Immature natural killer cell (primary cell): ENCODE measurements at places on chromosomes 11 and 22.

DNA sequence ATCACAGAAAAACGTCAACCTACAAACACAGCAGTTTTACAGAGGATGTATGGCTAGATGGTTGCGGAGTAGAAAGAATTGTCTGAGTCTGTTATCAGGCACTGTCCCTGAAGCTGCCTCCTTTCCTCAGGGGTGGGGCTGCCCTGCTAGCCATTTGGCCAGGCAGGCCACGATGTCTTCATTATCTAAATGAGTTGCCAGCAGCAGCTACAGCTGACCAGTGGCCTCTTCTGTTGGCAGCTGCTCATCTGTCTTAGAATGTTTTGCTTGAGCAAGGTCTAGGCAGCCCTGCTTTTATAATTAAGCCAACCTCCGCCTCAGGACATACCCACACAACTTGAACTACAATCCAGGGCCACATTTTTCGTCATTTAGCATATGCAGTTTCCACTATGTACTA, 17.5 kb downstream of the SLC6A5 start:
- DNase-seq, result no peak

- no peak for DNase-seq
Observed at GRCh38 chr11:43818220-43818619, 62.4 kb upstream of the ALKBH3 start.

- DNase-seq, result no peak
Observed at GRCh38 chr11:46057489-46057888, 63.8 kb downstream of the PHF21A start.

- DNase-seq, result no peak
Observed at GRCh38 chr11:104122011-104122635, 41.8 kb downstream of the PDGFD start.

GRCh38 chr11:122706291-122707088, 51.0 kb downstream of the UBASH3B start:
- DNase-seq, result no peak

GRCh38 chr11:117917591-117918151, 11.5 kb downstream of the TMPRSS13 start:
- no peak for DNase-seq

DNA sequence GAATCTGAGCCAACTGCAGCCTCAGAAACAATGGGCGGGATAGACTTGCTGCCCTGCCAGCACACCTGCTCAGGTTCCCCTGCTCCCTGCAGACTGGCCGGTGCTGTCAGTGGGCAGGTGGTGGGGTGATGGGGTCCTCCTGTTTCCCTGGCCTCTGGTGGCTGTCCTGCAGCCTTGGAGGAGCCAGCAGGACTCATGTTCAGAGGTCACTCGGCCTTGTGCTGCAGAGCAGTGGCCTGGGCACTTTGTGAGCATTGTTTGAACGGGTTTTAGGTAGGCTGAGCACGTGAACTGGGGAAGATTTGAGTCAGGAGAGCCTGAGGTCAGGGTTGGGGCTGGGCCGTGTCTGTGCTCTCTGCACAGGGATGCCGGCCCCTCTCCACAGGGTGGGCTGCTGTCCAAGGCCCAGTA, 17.6 kb downstream of the PPIL2 start:
- DNase-seq, result no peak

DNA sequence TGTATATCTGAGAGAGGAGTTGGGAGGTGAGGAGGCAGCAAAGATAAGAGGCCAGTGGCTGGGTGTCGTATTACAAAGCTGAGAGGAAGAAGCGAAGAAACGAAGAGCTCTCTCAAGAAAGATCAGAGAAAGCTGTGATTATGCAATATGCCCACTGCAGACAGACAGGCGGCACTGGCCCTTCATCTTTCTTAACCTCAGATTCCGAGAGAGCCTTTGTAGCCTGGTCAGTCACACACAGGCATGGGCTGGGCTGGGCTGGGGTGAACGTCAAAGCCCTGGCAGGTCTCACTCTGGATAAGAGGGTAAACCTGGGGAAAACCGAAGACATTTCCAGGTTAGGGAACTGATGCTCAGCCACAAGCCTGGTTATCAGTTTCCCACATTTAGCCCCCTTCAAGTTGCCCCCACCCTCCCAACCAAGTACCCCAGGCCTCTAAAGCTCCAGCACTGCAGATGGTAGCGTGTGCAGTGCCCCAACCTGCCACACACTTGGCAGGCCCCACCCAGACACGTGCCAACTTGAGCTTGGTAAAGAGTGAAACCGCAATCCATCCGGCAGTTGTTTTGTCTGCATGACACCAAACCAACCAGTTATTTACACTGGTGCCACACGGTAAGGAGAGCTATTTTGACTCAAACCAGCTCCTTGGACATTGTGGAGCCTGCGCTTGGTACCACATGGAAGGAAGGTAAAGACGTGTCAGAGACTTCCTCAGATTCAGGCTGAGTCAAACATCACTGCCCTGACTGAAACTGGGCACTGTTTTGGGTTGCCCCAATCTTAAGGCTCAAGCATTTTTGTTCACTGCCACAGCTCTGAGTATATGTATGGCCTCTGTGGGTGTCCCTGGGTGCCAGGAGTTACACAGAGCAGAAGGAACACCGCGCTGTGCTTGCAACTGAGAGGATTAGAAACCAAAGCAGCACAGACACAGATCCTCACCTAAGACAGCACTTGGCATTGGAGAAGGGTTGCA, 135.9 kb downstream of the FDX1 start:
- no peak for DNase-seq

GRCh38 chr11:79440571-79441460, at the start of gene TENM4:
Gene TENM4 (minus strand): TSS chr11:79441030. CDS start chr11:79069944, 371,086 bp downstream.
- DNase-seq, result no peak

- no peak for DNase-seq
Observed at GRCh38 chr11:133531971-133532651, at the start of gene OPCML. Gene OPCML (minus strand): TSS chr11:133532501.

DNA sequence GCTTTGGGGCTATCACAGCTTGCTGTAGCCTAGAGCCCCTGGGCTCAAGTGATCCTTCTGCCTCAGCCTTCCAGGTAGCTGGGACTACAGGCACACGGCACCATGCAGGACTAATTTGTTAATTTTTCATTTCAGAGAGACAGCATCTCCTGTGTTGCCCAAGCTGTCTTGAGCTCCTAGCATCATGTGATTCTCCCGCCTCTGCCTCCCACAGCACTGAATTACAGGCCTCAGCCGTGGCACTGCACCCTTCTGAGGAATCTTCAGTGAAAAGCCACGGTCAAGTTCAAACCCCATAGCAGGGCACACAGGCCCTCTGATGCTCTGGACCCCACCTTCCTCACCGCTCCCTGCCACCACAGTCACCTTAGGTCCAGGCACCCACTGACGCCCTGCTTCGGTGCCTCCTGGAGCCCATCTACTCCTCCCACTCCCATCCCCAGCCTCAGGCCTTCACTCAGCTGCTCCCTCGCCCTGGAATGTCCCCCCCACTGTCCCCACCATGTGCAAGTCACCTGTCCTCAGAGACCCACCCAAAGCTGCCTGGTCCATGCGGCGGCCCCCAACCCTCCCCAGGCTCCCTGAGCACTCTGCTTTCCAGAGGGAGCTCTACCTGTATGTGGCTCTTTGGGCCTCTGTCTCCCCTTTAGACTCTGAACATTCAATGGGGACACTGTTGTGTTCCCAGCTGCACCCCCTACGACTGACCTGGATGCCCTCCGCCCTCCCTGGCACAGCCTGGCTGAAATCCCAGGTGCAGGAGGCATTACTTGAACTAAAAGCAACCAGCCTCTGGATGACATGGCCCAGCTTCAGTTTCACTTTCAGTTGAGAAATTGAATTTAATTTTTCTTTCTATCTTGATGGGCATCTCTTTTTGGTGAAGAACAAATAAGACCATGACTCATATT, 1.6 kb downstream of the APOL2 start:
- peak; percentile 20 for DNase-seq

DNA sequence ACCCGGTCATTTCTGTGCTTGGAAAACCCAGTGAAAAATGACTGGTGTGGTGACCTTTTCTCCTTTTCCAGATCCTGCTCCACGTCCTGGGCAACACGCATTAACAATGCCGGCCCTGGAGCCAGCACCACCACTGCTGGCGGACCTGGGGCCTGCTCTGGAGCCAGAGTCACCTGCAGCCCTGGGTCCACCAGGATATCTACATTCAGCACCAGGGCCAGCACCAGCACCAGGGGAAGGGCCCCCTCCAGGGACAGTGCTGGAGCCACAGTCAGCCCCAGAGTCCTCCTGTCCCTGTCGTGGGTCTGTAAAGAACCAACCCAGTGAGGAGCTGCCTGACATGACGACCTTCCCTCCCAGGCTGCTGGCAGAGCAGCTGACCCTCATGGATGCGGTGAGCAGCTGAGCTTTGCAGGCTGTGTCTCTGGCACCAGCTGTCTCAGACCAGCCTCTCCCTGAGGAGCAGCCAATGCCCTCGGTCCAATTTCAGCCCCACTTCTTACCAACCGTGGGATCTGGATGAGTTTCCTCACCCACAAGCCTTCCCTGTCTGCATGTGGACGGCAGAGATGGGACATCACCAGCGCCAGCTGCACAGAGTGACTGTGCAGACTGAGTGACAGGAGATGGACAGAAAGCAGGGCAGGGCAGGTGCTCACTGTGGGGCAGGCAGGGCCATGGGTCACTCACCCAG, 1.9 kb downstream of the RGL4 start:
- DNase-seq, result no peak

- DNase-seq, result no peak
Observed at GRCh38 chr11:31150011-31150410, 219.5 kb downstream of the DCDC1 start.

GRCh38 chr11:12526789-12527188, 147.4 kb upstream of the TEAD1 start:
- no peak for DNase-seq

GRCh38 chr22:38959590-38959989, 2.2 kb downstream of the APOBEC3A start:
- DNase-seq, result no peak

- no peak for DNase-seq
Observed at GRCh38 chr11:70476669-70477068, 78.3 kb downstream of the CTTN start.

- no peak for DNase-seq
Observed at GRCh38 chr11:60367009-60367408, 11.3 kb upstream of the MS4A7 start.

DNA sequence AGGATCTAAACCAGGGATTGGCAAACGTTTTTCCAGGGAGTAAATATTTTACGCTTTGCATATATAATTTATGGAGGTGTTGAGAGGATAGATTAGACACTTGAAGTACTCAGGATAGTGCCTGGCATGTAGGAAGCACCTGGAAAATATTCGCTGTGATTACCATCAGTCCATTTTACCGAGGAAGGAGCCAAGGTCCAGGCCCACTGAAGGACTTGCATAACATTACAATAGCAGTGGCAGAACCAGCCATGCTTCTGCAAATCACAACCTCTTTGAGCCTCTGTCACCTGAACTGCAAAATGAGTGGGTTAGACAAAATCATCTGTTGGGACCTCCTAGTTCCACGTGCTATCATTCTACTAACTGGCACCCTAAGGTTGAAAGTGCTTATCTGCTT, 5.4 kb downstream of the FUT4 start:
- no peak for DNase-seq

GRCh38 chr11:116376547-116376946, 396.2 kb downstream of the BUD13 start:
- no peak for DNase-seq

DNA sequence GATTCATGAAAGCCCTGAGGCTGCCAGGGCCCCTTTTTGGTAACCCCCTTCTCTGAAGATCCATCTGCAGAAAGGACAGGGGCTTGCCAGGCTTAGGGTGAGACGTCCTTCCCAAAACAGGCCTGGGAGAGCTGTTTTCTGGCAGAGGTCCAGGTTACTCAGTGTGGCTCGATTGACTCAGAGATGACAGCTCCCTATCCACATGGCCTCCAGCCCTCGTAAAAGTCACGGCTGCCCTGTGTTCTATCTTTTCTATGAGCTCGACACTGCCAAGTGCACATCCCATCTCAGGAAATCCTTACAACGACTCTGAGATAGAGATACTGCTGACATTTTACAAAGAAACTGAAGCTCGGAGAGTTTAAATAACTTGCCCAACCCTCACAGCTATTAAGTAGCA, 20.4 kb downstream of the ADAMTS8 start:
- no peak for DNase-seq

DNA sequence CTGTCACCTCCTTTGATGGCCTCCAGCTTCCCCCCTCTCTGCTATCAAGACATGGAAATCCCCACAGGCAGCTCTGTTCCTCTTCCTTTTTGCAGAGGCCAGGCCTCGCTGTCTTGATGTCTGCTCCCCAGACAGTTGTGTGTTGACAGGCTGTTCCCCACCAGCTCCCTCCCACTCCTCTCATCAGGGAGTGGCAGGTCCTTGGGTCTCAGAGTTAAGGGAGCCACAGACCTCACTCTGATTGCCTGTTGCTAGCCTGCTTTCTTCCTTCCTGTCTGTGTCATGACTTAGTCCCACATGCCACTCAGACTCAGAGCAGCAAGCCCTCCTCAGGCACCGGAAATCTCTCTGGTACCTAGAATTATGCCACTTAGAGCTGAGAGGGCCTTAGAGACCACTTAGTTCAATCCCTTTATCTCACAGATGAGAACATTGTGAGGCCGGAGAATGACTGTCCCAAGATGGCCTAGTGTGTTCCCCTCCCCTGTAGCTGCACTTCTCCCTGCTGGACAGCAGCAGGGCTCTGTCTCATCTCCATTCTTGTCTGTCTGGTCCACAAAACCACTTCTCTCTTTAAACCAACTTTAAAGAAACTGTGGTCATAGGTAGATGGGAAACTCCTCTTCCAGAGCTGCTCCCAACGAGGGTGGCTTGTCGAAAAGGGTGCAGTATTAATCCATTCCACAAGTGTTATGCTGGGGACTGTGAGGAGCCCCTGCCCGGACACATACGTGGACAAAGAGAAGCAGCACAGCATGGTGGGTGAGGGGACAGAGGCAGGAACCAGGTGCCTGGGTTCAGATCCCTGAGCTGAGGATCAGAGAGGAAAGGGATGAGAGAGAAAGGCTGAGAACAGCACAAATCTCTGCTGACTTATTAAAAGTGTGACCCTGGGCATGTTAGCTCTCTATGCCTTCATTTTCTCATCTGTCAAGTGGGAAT, 4.2 kb downstream of the AMPD3 start:
- DNase-seq, result peak; percentile 37

- no peak for DNase-seq
Observed at GRCh38 chr11:37078521-37078920, 480.5 kb upstream of the RAG2 start.

- no peak for DNase-seq
Observed at GRCh38 chr11:28675183-28675582, 567.0 kb downstream of the METTL15 start.

DNA sequence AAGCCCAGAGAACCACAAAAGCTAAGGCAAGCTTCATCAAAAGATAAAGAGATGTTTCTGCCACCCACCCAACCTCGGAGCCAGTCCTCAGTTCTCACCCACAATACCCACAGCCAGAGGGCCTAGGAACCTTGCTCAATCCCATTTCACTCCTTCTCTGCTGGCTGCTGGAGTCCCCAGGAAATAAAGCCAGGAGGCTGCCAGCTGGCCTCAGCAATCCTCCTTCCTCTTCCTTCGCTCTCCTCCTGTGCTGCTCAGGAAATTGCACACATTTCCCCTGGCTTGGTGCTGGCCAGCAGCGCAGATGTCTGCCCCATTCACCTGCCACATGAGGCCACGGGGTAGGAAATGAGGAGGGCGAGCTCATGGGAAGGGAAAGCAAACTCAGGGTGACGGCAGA, 91.8 kb upstream of the LDLRAD3 start:
- no peak for DNase-seq
